ENCODE measurements at places on chromosomes 4 and X.

GRCh38 chr4:128859887-128860677 is 50.6 kb downstream of the JADE1 start:
- peak; percentile 60 for DNase-seq

- no peak for DNase-seq
Measured at GRCh38 chr4:70935038-70935695, 33.0 kb downstream of the MOB1B start.

DNA sequence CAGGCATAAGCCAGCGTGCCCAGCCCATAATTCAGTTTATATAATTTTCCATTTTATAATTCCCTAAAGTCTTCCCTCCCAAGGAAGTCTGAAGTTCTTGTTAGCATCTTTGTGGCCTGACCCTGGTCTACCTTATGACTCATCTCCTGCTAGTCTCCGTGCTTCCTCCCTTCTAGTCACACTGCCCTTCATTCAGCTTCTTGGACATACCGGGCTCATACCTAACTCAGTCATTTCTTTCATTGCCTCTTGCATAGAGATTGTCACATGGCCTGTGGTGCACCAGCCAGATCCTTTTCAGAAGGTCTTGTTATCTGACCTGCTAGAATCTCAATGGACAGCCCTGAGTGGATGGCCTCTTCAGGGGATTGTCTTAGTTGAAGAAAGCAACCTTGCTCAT is 22.8 kb upstream of the MAML3 start:
- no peak for DNase-seq

- no peak for DNase-seq
Measured at GRCh38 chr4:7831330-7831729, 108.3 kb downstream of the AFAP1 start.

- no peak for DNase-seq
Measured at GRCh38 chr4:106854569-106855351, 181.4 kb downstream of the DKK2 start.

- DNase-seq = no peak
Measured at GRCh38 chr4:44638091-44638490, 13.3 kb downstream of the YIPF7 start.

GRCh38 chr4:125481334-125482045 is 166.7 kb downstream of the FAT4 start:
- no peak for DNase-seq

- peak; percentile 67 for DNase-seq
Measured at GRCh38 chr4:76564123-76564915, 129.3 kb downstream of the SHROOM3 start.

DNA sequence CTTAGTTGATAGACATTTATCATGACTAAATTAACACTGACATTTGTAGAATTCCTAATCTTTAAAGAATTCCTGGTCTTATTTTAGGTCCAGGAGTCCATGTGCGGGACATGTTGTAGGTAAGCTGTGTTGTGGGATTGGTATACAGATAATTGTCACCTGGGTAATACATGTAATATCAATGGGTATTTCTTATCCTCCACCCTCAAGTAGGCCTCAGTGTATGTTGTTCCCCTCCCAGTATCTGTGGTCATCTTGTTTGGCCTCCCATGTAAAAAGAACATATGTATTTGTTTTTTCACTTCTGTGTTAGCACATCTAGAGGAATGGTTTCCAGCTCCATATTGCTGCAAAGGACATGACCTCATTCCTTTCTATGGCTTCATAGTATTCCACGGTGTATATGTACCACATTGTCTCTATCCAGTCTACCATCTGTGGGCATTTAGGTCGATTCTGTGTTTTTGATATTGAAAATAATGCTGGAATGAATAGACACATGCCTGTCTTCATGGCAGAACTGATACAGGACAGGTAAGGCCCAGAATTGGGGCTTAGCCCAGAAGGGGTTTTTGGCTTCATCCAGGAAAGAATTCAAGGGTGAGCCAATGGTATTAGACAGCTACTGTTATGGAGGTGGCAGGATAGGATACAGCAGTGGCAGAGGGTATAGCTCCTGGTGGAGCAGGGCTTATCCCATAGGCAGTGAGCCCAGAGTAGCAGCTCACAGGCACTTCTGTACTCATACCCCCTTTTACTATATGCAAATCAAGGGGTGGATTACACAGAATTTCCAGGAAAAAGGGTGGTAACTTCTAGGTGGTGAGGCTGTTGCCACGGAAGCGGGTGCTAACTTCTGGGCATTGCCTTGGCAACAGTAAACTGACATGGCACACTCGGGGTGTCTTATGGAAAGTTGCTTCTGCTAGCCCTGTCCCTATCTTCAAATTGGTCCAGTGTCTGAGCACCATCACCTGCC is 66.1 kb upstream of the WDR1 start:
- DNase-seq = no peak

DNA sequence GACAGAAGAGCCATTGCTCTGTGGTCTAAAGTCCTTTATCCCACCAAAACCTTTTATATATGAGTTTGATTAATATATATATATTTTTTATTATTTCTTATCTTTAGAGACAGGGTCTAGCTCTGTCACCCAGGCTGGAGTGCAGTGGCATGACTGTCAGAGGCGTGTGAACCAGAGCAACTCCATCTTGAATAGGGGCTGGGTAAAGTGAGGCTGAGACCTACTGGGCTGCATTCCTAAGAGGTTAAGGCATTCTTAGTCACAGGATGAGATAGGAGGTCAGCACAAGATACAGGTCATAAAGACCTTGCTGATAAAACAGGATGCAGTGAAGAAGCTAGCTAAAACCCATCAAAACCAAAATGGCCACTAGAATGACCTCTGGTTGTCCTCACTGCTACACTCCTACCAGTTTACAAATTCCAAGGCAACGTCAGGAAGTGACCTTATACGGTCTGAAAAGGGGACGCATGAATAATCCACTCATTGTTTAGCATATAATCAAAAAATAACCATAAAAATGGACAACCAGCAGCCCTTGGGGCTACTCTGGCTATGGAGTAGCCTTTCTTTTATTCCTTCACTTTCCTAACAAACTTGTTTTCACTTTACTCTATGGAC is 10.5 kb downstream of the TBCK start:
- no peak for DNase-seq

- peak; percentile 23 for DNase-seq
Measured at GRCh38 chr4:186260504-186261448, 5.2 kb upstream of the F11 start.

DNA sequence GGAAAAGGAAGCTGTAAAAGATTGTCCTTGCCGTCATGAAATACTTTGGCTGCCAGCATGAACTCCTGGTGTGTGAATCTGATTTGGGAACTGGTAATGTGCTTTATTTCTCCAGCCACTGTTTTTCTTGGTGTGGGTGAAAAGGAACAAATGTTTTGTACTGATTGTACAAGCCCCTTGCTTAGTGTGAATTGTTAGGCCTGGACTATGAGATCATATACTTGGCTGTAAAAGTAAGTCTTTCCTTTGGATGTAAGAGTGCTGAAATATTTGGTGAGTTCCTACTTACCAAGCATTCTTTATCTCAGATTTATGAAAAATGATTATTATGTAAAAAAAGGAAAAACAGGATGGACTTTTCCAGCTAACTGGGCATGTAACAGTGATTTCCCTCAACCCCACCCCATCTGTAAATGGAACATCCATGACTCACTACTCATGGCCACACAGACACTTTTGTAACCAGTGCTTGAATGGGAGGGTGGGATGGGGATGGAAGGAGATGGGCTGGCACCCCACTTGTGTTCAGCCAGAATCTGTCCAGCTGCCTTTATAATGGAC is 6.3 kb downstream of the FNIP2 start:
- DNase-seq = no peak

DNA sequence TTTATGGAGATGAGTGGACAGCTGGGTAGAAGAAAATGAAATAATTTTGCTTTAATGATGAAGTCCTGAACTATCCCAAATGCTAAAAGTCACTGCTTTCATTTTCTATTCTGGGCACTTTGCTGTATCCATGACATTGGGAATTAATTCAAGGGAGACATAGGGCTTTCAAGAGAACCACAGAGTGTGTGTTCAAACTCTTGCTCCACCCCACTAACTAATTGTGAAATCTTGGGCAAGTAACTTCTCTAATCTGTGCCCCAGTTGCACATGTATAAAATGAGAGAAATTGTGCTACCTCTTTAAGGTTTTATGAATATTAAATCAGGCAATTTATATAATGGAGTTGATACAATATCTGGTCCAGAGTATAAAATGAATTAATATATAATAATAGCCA is 1422.0 kb downstream of the ADGRL3 start:
- DNase-seq = no peak

DNA sequence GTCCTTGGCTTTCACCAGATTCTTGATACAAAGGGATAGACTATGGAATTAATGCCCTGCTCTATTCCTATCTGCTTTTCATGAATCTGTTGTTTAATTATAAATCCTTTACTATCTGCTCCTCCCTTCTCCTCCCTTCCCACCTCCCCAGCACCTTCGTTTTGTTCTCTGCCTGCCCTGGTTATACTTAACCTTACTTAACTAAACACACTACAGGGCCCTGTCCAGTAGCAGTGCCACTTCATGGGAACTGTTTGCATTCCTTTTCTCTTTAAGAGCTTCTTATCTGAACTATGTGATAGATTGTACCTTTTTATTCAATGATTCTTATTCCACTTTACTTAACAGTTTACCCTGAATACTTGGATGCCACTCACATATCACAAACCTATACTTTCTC is 830 bp downstream of the HOPX start:
- DNase-seq = no peak

- no peak for DNase-seq
Measured at GRCh38 chr4:181676546-181676945, 566.7 kb upstream of the TENM3 start.

GRCh38 chr4:85913931-85914694 is 439.2 kb downstream of the ARHGAP24 start:
- DNase-seq = no peak

DNA sequence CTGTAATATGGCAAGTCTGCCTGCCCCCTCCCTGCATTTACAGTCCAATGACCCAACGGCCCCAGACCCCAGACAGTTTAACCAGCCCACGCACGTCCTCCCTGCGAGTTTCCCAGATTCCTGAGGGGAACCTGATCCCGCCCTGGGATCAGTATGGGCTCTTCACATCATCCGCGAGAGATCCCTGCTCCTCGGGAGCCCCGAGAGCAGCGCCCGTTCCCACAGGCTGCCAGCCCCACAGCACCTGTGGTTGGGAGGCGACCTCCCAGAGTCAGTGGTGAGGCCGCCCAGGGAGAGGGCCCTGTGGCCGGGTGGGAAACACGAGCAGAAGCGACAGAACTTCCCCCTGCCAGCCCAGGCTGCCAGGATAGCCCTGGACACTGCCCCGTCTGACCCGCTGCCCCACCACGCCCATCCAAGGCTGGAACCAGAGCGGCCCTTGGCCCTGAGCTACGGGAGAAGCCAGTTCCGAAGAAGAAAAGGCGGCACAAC is 32.8 kb downstream of the TSC22D3 start:
- no peak for DNase-seq

DNA sequence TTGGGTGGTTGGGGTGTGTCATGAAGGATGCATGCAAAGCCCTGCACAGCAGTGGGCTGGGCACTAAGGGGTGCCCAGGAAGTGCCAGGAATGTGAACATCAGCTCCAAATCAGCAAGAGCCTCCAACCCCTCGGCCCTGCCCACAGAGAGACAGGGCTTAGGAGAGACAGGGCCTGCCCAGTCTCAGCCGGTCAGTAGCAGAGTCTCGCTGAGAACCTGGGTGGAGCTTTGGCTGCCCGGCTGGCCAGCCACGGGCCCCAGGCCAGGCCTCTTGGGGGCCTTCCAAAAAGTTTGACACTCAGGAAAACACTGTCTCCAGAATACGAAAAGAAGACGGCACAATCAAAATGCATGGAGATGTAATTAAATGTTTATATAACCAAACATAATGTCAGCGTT is 4.3 kb upstream of the MXD4 start:
- peak; percentile 80 for DNase-seq

DNA sequence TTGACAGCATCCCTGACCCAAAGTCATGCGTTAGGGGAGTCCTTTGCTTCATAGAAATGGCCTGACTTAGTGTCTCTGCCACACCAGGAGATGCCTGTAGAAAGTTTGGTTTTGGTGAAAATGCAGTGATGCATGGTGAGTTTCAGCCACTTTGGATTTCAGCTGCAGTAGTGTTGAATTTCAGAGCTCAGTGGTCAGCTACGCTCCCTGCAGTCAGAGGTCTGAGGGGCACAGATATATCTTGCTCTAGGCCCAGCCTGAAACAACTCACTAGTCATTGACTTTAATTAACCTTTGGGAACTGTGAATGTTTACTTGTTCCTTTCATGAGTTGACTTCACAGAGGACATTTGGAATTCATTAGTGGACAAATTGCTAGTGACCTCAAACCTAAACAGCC is 17.5 kb downstream of the RBMX2 start:
- no peak for DNase-seq
